ENCODE measurements at places on chromosomes 7 and 10.

- DNase-seq: no peak
Observed at GRCh38 chr7:116614499-116615262, 57.3 kb upstream of the MET start.

GRCh38 chr10:697097-697875 is 7.8 kb upstream of the DIP2C start:
- DNase-seq: no peak

- DNase-seq: no peak
Observed at GRCh38 chr7:91233212-91233611, 31.0 kb upstream of the FZD1 start.

- no peak for DNase-seq
Observed at GRCh38 chr7:5773661-5774086, 7.8 kb downstream of the RNF216 start.

DNA sequence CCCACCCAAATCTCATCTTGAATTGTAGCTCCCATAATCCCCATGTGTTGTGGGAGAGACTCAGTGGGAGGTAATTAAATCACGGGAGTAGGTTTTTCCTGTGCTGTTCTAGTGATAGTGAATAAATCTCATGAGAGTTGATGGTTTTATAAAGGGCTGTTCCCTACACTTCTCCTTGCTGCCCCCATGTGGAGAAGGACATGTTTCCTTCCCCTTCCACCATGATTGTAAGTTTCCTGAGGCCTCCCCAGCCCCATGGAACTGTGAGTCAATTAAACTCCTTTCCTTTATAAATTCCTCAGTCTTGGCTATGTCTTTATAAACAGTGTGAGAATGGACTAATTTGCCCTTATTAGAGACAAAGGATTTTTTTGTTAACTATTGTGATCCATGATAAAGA is 48.5 kb upstream of the MKX start:
- DNase-seq: no peak

DNA sequence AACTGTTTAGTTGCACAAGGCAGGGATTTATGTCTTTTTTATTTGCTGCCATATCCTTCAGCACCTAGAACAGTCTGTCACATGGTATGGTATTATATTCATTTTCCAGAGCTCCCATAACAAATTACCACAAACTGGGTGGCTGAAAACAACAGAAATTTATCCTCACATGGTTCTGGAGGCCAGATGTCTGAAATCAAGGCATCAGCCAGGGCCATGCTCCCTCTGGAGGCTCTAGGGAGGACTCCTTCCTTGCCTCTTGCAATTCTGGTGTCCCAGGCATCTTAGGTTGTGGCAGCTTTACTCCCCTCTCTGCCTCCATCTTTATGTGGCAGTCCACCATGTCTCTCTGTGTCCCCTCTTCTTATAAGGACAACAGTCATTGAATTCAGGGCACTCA is 43.1 kb downstream of the MET start:
- no peak for DNase-seq

DNA sequence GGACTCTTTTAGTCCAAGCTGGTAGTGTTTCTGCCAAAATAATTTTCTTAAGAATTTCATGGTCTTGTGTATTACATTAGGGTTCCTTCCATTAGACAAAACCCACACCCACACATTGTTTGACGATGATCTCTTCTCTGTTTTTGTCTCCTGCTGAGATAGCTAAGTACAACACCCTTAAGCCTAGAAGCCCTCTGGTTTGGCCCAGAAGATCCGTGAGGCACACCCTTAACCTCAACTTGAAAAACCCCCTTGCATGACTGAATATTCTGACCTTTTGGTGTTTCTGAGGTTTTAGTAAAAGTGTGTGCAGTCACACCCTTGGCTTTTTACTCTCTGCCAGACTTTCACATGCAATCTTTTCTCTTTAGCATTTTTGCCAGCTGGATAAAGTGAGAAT is 29.3 kb upstream of the ERCC6 start:
- DNase-seq: no peak

DNA sequence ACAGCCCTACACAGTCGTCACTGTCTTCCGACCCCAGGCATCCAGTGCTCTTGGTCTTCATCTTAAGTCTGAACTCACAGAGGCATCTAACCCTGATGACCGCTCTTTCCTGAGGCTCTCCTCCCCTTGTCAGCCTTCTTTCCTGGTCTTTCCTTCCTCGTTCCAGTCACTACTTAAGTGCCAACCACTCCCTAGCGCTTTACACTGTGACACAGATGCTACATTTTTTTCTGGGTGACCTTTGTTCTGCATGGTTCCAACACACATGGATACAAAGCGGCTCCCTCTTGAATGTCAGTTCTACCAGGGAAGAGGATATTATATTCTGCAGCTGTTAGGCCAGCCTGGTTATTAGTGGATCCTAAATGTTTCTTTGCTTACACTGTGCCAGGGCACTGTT is 12.7 kb downstream of the YWHAG start:
- no peak for DNase-seq

GRCh38 chr7:55420530-55420929 is 55.4 kb downstream of the LANCL2 start:
- DNase-seq: no peak

DNA sequence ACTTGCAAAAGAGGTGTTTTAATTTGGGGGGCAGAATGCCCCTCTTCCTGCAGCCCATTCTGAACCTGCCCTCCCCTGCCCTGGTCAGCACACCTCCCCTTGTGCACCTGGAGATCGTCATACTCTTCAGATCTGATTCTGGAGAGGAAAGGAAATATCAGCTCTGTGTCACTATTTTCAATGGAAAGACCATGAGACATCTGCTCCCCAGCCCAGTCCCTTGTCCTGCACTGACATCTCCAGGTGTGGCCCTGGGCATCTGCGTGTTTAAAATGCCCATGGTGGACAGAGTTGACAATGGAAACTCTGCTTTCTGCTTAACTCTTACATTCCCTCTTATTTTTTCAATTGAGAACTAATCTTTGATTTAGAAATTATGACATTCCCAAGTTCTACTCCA is 41.6 kb upstream of the RASGEF1A start:
- DNase-seq: no peak

- DNase-seq: no peak
Observed at GRCh38 chr7:141287936-141288335, 214.1 kb downstream of the TMEM178B start.

DNA sequence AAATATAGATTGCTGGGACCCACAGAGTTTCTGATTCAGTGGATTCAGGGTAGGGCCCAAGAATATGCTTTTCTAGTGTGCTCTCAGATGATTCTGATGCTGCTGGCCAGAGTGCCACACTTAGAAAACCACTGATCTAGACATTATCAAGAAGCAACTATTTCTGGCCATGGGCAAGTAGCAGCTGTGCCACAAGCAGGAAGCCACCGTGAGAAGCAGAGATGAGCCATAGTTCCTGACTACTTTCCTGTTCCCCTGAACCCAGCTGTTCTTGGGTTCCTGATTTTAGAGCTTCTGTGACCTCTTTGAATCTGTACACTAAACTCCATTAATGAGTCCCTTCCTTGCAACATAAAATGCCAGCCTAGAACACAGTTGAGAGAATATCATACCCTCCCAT is 38.1 kb upstream of the PIK3AP1 start:
- DNase-seq: no peak

DNA sequence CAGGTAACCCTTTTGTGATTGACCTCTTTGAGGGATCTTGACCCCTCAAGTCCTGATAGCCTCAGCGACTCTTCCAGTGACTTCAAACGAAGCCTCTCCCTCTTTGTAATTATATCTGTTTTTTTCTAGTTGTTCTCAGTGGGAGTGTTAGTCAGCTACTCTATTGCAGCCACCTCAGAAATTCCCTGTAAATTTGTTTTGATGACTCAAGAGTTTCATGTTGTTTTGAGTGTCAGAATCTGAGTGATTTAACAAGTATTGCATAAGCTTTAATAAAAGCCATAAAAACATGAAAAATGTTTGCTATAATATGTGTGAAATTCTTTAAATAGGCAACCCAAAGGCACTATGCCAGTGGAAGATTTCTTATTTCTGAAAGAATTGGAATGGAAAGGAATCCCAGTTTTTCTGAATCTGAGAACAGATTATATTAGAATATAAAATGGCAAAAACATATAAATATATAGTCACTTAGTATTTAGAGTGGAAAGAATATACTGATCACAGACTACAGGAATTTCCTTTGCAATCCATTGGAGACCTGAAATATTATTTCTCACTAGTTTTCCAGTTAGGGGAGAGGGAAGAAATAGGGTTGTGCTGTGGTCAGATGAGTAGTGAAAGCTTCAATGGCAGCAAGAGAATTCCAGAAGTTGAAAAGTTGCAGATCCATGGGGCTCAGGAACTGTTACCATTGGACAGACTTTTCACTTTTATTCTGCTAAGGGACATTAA is 94.4 kb upstream of the SEMA3C start:
- DNase-seq: no peak

DNA sequence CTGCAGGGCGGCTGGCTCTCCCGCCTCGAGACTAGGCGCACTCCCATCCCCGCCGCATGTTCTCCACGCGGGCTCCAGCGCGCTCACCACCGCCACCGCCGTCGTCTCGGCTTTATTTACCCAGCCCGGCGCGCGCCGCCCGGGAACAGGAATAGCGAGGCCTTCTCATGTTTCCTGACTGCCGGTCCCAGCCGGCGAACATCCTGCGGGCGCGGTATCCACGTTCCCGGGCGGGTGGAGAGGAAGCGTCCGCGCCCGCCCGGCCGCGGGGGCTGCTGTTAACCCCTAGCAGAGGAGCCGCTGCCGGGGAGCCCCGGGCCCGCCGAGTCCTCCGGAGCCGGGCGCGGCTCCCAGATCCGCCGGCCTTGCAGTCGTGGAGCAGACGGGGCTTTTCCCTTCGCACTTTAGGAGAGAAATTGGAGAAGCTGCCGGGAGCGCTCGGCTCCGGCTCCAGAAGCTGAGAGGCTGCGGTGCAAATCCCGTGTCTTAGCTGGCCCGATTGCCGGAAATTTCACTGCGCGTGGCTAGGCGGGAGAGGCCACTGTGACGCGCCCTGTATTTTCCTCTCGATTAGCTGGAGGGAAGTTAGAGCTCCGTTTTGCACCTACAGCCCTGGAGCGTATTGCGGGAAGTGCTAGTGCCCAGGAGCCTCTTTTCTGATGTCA is at the start of gene MKX:
Gene MKX, minus strand, starts transcription at position 88 of the 665 bp plus-strand sequence. CDS start 2,404 bp downstream, outside the sequence.
- DNase-seq: no peak

DNA sequence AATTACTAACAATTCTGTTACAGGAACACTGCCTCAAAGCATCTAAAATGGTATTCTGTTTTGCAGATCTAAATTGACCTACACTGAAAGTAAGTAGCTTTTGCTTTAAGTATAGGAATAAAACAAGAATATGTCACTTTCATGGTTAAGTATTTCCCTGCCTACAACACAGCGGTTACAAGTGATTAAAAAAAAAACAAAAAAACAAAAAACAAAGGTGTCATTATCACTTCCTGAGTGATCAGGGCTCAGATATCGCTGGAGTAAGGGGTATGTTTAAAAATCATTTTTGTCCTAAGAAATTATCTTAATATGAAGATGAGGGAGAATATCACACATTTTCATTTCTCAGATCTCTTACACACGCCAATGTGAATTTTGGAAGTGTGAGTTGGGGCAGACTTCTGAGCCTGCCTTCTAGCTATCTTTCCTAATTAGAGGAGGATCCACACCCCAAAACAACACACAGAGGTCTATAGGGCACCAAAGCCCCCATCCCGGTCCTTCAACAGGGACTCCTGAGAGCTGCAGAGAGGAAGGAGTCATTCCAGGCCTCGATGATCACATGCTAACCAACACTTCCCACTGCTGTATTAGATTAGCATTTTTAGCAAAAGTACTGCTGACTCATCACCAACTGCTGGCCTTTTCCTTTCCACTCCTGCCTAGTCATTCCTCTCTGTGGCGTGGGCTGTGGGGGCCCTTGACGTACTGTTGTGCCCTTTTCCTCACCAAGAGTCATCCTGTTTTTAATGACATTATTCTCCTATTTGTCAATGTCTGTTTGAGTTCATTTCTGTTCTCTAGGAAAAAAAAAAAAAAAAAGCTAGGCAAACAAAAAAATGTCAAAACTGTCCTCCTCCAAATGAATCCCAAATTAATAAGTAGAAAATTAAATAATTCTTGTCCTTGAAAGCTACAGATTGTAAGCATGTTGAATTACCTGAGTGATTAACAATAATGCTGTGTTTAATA is 31.2 kb downstream of the PRTFDC1 start:
- DNase-seq: no peak

DNA sequence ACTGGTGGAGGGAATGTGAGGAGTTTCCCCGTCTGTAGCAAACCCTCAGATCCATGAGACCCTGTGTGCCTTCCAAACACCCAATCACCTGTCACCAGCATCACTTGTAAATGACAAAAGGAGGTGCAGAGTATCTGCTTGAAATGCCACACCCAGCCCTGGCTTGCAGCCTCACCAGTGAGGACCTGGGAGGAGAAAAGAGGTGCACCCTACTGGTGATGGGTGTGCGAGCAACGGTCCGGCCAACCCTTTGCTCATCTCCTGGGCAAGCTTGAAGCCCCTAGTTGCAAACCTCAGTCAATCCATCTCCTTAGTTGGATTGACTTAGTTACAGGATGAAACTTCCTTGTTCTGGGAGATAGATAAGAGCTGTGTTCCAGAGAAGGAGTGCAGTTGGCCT is 62.4 kb upstream of the WAPL start:
- no peak for DNase-seq

DNA sequence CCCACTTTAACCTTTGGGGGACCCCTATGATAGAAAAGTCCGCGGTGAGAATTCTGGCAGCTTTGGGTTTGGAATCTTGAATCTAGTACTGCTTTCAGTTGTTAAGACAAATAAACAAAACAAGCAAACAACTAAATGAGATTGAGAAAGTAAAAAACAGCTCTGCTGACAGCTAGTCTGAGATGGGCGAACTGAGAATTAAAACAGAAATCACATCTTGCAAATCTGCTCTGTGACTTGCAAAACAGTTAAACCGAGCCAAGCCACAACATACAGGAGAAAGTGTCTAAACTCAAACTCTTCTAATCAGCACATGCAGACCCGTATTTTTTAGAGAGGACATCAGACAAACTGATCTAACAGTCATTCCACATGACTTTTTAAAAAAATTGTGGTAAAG is 110.4 kb downstream of the SH2D4B start:
- no peak for DNase-seq

DNA sequence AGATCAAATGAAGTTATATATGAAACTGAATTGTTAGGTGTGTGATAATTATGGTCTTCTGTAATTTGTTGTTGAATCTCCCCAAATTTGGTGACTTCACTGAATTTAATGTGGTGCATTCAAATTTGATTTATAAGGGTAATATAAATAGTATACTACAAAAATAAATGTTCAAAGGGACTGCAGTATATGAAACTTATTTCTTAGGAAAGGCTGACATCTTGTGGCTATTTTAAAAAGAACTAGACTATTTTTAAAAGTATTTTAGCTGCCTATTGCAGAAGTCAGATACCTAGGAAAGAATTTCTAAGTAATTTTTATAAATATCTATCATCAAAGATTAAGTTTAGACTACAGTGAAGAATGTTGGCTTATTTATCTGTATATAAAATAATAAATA is 36.6 kb downstream of the ATRNL1 start:
- no peak for DNase-seq

- DNase-seq: no peak
Observed at GRCh38 chr10:2881720-2882620, 185.4 kb upstream of the PFKP start.

- DNase-seq: no peak
Observed at GRCh38 chr7:146885231-146885630, 768.6 kb downstream of the CNTNAP2 start.

Data from activated CD4-positive, CD25-positive, alpha-beta regulatory T cell (primary cell).